ENCODE measurements at places on chromosomes 3 and 15. TPM values are rescaled to one million over a fixed set of nuclear protein-coding genes. Genes with fewer than 3 reads are reported as not detected.

GRCh38 chr15:79769069-79769481 is 127.7 kb downstream of the MTHFS start:
- no peak for DNase-seq
- H3K4me3 ChIP-seq, result no peak overlapping the region
- no peaks in the 10 kb centered on the region for H3K36me3 ChIP-seq
- no peaks in the 10 kb centered on the region for H3K4me1 ChIP-seq
- H3K27me3 ChIP-seq, result no peaks in the 10 kb centered on the region

DNA sequence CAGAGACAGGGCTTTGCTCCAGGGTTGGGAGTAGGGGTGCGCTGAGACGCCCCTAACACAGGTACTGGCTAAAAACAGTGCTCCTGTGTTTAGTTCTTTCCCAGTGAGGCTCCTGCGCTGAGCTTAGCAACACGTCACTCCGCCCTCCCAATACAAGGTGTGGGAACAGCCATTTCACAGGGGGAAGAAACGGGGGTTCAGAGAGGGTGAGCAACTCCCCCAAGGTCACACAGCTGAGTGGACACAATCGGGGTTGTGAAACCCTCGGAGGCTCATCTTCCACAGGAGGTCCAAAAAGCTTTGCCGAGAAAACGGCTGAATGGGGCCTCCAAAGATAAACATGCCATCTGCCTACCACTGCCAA is 628 bp downstream of the PRRT3 start:
- no peak overlapping the region for H3K27ac ChIP-seq
- H3K4me3 ChIP-seq, result peak overlapping the region; percentile 75
- H3K36me3 ChIP-seq, result no peaks in the 10 kb centered on the region
- no peaks in the 10 kb centered on the region for H3K27me3 ChIP-seq
- DNase-seq, result no peak
- H3K4me1 ChIP-seq, result no peaks in the 10 kb centered on the region

- DNase-seq, result no peak
- H3K4me1 ChIP-seq, result peaks cover 3% of the 10 kb centered on the region
- H3K4me3 ChIP-seq, result no peak overlapping the region
- H3K36me3 ChIP-seq, result no peaks in the 10 kb centered on the region
Measured at GRCh38 chr3:195095035-195095703, 175.8 kb downstream of the XXYLT1 start.

GRCh38 chr3:4707324-4707723 is 214.2 kb downstream of the ITPR1 start:
- DNase-seq, result no peak
- no peaks in the 10 kb centered on the region for H3K4me1 ChIP-seq
- H3K27me3 ChIP-seq, result no peaks in the 10 kb centered on the region
- no peak overlapping the region for H3K4me3 ChIP-seq
- no peaks in the 10 kb centered on the region for H3K36me3 ChIP-seq
- H3K27ac ChIP-seq, result no peak overlapping the region

The STARD5 gene
- total RNA-seq, result 2.0 TPM

GRCh38 chr3:21117370-21117769 is 633.6 kb downstream of the ZNF385D start:
- DNase-seq, result no peak
- no peaks in the 10 kb centered on the region for H3K4me1 ChIP-seq
- H3K27ac ChIP-seq, result no peak overlapping the region
- H3K27me3 ChIP-seq, result no peaks in the 10 kb centered on the region
- H3K4me3 ChIP-seq, result no peak overlapping the region

DNA sequence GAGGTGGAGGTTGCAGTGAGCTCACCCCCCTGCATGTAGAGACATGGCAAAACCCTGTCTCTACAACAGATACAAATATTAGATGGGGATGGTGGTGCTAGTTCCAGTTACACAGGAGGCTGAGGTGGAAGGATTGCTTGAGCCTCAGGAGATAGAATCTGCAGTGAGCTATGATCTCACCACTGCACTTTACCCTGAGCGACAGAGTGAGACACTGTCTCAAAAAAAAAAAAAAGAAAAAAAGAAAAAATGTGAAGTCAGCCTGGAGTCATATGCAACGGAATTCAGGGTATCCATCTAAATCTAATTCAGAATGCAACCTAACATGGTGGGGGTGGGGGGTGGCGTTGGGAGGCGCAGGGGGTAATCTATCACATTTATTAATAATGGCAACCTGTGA is 37.1 kb upstream of the NR2F2 start:
- H3K27ac ChIP-seq, result no peak overlapping the region
- no peak for DNase-seq
- no peaks in the 10 kb centered on the region for H3K4me1 ChIP-seq
- no peak overlapping the region for H3K4me3 ChIP-seq
- H3K27me3 ChIP-seq, result no peaks in the 10 kb centered on the region
- no peaks in the 10 kb centered on the region for H3K36me3 ChIP-seq
